ENCODE measurements at places on chromosomes 4 and X.

DNA sequence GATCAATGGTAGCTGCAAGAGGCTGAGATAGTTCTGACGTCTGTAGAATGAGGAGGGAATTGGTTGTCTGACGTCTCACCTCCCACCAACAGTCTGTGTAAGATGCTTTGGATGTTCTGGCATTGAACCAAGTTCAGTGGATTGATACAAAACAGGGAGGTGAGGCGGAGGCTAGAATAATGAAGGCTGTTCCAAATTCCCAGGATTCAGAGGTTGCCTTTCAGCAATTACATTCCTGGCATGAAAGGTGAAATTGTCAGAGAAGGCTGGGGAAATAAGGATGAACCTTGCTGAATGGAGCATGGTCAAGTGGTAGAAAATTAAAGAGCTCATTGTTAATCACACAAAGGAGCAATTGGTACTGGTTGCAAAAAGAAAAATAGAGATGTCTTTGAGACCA is 241.6 kb downstream of the FBXW7 start:
- no peak for DNase-seq

- DNase-seq = no peak
Measured at GRCh38 chr4:20645236-20645635, 55.0 kb upstream of the PACRGL start.

- no peak for DNase-seq
Measured at GRCh38 chr4:82776925-82777542, 21.6 kb downstream of the SCD5 start.

DNA sequence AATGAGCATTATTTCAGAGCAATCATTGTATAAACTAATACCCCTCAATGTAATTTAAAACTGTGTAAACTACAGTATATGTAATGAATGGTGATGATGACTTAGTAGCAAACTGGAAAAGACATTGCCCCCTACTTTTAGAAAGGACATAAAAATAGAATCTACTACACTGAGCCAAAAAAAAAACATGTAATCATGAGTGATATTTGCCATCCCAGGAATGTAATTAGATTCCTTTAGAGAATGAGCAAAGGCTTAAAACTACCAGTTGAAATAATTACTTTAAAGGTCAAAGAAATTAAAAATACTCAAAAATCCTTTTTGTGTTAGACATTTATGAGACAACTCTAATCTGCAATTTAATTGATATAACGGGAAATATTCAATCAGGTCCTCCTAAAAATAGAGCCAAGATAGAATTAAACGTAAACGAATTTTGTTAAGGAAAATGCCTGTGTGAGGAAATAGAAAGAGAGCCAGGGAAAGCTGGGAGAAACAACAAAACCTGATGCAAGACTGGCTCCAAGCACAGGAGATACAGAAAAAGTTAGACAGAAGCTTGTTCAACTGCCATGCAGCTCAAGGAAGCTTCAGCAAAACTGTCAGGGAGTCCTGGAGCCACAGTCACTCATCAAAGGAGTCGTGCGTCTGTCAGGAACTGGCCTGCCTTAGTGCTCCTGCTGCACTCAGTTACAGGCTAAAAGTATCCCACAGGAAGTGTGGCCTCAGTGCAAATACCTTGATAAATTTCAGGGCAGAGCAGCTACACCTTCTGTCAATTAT is 655.7 kb upstream of the INTU start:
- DNase-seq = no peak

- DNase-seq = no peak
Measured at GRCh38 chrX:9339603-9340491, 125.0 kb upstream of the TBL1X start.

DNA sequence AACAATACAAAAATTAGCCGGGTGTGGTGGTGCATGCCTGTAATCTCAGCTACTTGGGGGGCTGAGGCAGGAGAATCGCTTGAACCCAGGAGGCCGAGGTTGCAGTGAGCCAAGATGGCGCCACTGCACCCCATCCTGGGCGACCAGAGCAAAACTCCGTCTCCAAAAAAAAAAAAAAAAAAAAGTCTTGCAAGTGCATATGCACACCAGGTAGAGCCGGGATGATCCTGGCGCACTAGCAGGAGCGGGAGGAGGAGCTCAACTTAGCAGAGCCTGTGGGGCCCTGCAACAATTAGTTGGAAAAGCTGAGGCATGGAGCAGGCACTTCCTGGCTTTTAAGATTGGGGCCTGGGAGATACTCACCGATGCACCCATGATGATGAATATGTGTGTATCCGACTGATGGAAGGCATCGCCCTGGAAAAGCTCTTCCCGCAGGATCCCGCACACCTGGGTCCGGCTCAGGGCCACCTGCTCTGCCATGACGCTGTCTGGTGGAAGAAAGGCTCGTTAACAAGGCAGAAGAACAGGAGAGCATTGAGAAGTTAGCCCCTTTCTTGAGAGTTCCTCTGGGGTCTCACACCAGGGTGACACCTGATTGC is 872 bp downstream of the G6PD start:
- no peak for DNase-seq

GRCh38 chr4:177569434-177569833 is 127.2 kb upstream of the AGA start:
- DNase-seq = no peak

GRCh38 chr4:154953691-154954090 is 172.6 kb downstream of the RBM46 start:
- DNase-seq = no peak

DNA sequence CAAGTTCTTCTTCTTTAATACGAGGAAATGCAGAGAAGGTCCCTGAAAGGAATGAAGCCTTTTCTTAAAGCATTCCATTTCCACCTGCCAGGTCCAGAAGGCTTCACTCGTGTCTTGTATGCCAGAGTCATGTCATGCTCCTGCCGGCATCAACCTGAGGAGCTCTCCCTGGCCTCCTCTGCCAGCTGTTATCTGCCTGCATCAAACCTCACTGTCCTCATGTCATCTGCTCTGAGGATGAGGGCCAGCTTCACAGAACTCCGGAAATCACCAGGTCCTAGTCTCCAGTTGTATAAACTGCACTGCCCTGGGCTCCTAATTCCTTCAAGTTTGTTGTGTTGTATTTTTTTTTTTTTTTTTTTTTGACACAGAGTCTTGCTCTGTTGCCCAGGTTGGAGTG is 20.0 kb upstream of the S100G start:
- DNase-seq = no peak

- no peak for DNase-seq
Measured at GRCh38 chr4:72352711-72353110, 216.3 kb downstream of the ADAMTS3 start.

- no peak for DNase-seq
Measured at GRCh38 chr4:177396352-177396751, 45.9 kb downstream of the AGA start.

DNA sequence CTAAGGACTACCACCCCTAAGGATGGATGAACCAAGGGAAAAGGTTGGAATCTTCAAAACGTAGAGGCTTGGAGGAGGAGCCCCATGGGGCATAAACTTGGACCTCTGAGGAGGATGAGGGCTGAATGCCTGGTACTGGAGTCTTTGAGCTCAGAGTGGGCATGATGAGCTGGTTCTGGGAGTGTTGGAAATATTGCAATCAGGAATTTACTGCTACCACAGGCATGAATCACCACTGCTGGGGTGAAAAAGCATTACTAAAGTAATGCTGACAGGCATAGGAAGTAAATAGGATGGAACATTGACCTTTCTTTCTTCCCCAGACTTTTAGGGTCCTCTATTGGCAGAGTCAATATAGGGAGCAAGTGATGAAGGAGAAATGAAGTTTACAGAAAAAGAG is 105.8 kb upstream of the RPS6KA3 start:
- no peak for DNase-seq

GRCh38 chr4:160709026-160709425 is 1454.8 kb downstream of the FSTL5 start:
- DNase-seq = no peak

- no peak for DNase-seq
Measured at GRCh38 chr4:54493862-54494261, 163.9 kb upstream of the KIT start.

DNA sequence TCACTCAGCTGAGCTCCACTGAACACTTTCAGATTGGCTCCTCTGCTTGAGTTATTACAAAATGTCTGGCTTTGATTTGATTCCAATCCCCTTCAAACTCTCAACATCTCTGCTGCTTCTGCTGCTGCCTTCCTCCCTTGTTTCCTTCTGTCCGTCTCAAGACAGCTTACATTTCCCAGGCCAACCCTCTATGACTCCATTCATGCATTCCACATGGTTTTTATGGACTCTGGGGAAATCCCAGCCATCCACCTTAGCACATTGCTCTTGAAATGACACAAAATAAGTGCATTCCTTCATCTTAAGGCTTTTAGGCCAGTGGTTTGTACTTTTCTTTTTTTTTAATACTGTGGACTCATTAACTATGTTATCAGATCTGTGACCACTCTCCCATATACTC is 68.5 kb upstream of the TMEM164 start:
- no peak for DNase-seq

GRCh38 chrX:15988661-15989603 is 134.3 kb upstream of the AP1S2 start:
- DNase-seq = no peak

GRCh38 chr4:8771666-8772065 is 100.0 kb downstream of the HMX1 start:
- no peak for DNase-seq

DNA sequence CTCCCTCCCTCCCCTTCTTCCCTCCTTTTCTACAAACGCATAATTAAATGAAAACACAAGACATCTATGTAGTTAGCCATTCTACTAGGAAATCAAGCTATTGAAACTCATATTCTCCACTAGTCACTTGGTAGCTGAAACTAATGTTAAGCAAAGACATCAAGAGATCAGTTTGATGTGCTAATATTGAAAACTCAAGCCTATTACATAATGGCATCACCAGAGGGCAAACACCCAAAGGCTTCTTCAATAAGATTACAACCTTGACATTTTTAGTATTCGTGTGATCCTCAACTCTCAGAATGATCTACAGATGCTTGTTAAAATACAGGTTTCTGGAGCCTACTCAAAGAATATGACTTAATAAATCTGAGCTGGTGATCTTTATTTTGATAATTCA is 6.2 kb upstream of the GUCY1A1 start:
- DNase-seq = no peak

DNA sequence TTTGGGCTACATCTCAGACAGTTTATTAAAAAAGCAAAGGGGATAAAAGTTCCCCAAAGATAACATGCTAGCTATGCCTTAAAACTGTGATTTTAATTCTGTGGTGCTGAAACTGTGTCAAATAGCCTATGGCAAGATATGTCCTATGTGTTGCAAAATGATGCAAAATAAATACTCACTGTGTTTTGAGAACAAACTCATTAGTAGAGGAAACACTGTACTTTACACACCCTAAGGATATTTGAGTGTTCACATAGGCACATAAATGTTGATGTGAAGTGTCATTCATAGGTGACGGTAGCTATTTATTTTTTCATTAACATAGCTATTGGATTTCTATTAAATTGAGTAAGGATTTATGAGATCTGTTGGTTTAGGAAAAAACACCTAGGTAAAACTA is 351.9 kb downstream of the FAT4 start:
- DNase-seq = no peak

GRCh38 chrX:9343971-9344370 is 120.9 kb upstream of the TBL1X start:
- no peak for DNase-seq

DNA sequence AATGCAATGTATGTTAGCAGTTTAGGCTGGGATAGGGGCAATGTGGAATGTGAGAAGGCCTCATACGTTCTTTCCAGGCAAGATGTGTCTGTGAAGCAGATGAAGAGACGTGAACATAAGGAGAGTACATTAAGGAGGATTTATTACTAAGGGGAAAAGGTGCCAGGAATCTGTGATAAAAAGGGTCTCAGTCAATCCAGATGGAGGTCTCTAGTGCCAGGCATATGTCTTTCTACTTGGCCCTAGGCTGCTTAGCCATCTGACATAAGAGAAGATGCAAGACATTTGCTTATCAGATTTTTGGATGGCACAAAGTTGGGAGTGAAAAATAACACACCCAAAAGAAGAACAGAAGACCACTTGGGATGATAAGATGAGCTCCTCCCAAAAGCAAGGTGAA is 93.0 kb upstream of the PRKG2 start:
- DNase-seq = no peak

- DNase-seq = no peak
Measured at GRCh38 chr4:182575225-182575624, 332.0 kb downstream of the TENM3 start.

- no peak for DNase-seq
Measured at GRCh38 chrX:102958794-102959193, 21.7 kb downstream of the RAB40AL start.

DNA sequence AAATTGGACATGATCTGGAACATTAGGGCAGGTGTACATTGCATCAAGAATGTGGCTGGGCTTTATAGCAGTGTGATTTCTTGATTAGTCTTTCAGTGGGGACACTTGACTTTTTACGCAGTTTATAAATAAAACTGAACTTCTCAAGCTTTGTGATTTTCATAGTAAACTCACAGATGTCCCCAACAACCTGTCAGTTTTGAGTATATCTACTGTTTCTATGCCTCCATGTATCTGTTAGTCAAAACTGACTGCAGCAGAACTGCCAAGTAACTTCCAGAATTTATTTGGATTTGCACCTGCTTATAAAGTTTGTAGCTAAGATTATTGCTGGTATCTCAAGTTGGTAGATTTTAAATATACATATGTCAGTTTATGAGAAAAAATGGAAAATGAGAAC is 20.0 kb downstream of the PTTG2 start:
- no peak for DNase-seq

GRCh38 chrX:48833542-48834138 is 1.8 kb downstream of the PCSK1N start:
- no peak for DNase-seq

GRCh38 chr4:985123-985830 is 1.6 kb upstream of the IDUA start:
- no peak for DNase-seq

Data from hippocampal formation (tissue), 2 donors.